ENCODE measurements at places on chromosomes 16 and 17.

DNA sequence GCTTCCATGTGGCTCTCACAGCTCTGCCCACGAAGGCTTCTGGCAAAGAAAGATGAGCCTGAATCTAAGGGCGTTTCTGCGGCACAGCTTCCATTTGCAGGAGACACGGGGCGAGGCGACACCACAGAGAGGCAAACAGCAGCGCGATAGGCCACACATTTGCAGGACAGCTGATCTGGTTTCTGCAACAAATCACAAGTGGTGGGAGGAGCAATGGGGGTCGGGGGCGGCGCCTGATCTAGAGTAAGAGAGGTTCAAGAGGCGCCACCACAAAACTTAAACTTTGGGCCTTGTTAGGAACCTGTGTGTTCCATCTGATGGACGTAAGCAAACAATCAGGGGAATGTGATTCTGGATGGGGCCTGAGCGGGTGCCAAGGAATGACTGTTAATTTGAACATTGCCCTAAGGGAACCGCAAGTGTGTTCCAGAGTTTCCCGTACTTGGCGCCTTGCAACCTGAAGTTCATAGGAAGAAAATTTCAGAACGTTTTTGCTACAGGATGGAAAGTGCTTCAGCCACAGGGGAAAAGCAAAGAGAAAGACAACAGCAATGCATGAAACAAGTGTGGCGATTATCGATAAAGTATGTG lies 18.9 kb upstream of the ENPP7 start:
- DNase-seq = no peak

GRCh38 chr17:45708707-45709290 lies 75.3 kb upstream of the CRHR1 start:
- DNase-seq = no peak

GRCh38 chr17:37294888-37295287 lies 80.9 kb upstream of the C17orf78 start:
- DNase-seq = no peak

GRCh38 chr17:36011201-36011600 lies 6.6 kb downstream of the CCL23 start:
- no peak for DNase-seq

DNA sequence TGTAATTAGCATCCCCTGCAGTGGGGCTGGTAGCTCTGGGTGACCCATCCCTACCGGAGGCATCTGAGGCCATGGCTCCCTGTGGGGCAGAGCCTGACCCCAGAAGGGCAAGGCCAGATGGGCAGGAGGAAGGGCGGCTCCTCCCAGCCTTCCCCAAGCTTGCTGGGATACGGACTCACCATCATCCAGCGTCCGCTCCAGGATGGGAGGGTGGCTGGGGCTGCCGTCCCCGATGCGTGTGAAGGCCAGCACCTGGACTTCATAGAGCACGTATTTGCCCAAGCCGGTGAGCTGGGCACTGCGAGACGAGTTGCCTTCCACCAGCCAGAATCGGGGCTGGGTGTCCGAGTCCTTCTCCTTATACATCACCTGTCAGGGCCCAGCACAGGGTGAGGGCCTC lies 81.6 kb upstream of the CDC42EP4 start:
- DNase-seq = no peak

DNA sequence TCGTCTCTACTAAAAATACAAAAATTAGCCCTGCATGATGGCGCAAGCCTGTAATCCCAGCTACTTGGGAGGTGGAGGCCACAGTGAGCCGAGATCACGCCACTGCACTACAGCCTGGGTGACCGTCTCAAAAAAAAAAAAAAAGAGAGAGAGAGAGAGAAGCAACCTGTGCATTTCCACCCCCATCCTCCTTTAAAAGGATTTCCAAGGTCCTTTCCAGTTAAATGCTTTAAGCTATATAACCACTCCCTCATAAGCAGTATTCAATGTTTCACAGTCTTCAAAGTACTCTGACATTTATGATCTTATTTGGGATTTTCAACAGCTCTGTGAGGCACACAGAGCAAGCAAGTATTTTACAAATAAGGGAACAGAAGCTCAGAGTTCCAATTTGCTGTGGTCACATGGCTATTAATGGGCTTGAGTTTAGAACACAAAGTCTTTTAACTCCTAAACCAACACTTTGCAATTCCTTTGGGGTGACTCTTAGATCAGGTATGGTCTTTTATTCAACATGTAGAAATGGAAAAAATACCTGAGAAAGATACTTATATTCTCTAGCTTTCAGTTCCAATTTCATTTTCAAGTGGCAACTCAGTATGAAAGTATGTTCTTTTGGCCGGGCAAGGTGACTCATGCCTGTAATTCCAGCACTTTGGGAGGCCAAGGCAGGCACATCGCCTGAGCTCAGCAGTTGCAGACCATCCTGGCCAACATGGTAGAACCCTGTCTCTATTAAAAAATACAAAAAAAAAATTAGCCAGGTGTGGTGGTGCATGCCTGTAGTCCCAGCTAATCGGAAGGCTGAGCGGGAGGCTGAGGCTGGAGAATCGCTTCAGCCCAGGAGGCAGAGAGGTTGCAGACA lies 31.3 kb downstream of the SPOP start:
- peak; percentile 12 for DNase-seq

DNA sequence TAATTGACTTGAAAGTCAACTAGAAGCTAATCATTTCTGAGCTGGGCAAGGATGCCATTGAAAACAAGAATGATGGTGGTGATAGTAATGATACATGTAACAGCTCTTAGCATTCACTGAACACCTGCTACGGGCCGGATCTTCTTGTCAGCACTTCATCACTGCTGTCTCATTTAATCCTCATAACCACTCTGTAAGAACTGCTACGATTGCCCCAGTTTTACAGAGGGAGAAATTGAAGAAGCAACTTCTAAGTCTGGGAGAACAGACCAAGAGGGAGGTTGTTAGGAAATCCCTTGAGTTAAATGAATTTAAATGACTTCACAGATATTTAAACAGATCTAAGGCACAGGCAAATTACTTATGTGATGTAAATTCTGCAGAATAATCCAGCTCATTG lies 7.0 kb upstream of the GAN start:
- no peak for DNase-seq

- no peak for DNase-seq
Measured at GRCh38 chr17:77646046-77646430, 312.5 kb upstream of the TNRC6C start.

- DNase-seq = no peak
Measured at GRCh38 chr16:86709902-86710601, 131.7 kb downstream of the FOXL1 start.

GRCh38 chr17:19876529-19877161 lies 8.9 kb upstream of the ULK2 start:
- DNase-seq = no peak

DNA sequence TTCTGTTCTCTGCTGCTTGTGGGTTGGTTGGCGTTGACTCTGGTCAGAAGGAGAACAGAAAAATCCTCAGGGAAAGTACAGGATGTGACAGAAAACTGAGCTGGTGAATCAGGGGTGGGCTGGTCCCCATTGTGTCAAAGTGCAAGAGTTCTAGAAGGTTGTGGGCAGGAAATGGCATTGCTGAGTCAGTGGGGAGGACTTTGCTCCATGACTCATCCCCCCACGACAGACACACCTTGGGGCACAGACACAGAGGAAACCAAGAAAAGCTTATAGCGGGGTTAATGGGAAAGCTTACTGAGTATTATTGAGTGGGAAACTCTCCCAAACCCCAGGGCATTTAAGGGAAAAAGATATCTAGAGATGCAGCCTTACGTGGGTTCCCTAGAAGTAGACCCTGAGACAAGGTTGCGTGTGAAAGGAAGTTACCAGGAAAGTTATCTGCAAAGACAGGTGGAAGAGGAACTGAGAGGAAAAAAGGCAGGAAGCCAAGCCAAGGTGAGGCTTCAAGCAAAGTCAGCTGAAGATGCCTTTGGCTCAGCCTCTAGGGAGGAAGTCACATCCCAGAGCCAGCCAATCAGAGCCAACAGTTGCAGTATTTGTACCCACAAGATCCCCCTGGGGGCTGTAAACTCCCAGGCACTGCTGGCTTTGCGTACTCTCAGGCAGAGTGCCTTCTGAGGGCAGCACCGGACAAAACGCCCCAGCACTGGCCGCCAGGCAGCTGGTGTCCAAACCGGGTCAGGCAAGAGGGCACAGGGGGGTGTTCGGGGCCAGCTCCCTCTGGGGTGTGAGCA lies 86.4 kb downstream of the FOXL1 start:
- no peak for DNase-seq

GRCh38 chr16:80056324-80056723 lies 455.8 kb upstream of the MAF start:
- DNase-seq = no peak

GRCh38 chr17:17041018-17041521 lies 1.2 kb upstream of the MPRIP start:
- no peak for DNase-seq

GRCh38 chr17:64343833-64344637 lies 46.6 kb downstream of the PECAM1 start:
- no peak for DNase-seq

- DNase-seq = no peak
Measured at GRCh38 chr16:47008174-47008573, 34.7 kb upstream of the DNAJA2 start.

DNA sequence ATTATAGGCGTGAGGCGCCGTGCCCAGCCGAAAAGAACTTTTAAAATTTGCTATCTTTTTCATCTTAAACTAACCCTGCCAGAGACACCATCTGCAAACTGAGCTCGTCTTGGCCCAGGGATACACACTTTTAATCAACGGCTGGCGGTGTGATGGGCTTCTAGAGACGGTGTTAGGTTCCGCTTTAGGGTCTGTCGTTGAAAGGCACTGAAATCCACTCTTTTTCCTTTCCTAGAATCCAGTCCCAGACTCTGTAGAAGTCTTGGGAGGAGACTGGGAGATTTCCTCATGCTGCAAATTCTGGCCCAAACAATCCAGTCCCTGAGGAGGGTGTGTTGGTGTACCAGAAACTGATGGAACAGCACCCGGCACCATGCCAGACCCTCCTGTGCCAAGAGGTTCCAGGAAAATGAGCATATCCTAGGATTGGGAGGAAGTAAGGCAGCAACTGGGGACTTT lies 52.0 kb upstream of the TEX2 start:
- DNase-seq = no peak

- no peak for DNase-seq
Measured at GRCh38 chr17:4610656-4611055, 26.3 kb downstream of the SMTNL2 start.

DNA sequence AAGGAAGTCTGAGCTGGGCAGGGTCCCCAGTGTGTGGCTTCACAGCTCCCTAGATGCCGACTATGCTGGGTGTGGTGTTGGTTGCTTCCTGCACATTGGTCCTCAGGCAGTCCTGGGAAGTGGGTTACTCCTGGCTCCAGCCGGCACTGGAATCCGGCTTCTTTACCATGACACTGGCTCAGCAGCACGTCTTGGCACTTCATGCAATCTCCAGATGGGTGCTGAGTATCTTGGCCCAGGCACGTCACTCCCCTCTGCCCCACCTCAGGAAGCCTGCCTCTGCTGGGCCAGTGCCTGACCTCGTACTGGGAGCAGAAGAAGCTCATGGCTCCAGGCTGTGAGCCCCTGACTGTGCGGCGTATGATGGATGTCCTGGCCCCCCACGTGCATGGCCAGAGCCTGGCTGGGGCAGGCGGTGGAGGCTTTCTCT lies 24.5 kb downstream of the FCSK start:
- DNase-seq = no peak

DNA sequence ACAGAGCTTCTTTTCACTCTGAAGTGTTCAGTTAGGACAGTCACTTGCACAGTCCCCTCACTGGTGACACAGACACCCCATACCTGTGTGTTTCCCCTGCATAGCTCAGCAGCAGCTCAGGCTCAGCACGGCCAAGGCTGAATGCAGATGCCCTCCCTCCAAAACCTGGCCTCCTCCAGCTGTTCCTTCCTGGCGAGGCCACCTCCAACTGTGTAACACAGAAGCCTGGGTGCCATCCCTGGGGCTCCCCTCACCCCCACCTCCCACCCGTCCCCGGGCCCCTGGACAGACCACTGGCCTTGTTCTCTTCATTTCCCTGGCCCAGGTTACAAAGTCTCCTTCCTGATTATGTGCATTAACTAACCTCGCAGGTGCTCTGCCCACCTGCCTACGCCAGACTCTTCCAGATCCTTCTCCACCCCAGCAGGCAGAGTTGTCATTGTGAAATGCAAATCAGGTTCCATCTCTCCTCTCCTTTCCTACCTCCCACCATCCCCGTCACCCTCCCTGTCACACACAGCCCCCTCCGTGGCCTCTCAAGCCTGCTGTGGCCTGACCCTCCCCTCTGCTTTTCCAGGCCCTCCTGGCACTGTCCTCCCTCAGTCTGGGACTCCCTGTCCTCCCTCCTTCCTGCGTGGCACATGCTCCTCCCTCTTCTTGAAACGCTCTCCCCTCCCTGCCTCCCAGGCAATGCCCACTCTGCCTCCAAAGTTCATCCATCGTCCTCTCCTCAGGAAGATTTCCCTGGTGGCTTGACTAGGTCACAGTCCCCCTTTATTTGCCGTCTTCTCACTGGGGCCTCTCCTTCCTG lies 26.4 kb downstream of the MLYCD start:
- DNase-seq = no peak

- no peak for DNase-seq
Measured at GRCh38 chr17:7445619-7445968, 733 bp downstream of the CHRNB1 start.

DNA sequence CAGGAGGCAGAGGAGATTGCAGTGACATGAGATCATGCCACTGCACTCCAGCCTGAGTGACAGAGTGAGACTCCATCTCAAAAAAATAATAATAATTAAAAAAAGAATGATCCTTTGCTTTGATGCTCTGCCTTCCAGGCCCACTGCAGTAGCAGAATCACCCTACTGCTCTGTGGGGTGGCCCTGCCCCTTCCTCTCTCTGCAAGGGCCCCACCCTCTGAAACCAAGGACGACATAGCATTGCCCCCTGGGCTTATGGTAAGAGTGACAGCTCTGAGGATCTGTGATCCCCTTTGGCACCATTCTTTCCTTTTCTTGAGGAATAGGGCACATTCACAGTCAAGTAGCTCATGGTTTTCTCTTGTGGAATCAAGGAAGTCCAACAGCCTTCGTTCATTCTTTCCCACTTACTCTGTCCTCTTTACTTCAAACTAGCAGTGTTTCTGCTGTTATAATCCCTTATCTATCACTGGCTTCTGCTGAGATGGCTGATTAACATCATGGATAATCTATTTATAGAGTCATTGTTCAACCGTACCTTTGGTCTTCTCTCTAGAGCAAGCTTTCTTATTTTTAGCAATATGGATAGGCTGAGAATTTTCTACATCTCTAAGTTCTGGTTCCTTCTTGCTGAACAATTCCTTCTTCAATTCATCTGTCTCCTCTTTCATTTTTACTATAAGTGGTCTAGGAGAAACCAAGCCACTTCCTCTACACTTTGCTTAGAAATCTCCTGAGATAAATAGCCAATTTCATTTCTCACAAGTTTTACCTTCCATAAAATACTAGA lies 14.1 kb downstream of the RAD51C start:
- DNase-seq = no peak

DNA sequence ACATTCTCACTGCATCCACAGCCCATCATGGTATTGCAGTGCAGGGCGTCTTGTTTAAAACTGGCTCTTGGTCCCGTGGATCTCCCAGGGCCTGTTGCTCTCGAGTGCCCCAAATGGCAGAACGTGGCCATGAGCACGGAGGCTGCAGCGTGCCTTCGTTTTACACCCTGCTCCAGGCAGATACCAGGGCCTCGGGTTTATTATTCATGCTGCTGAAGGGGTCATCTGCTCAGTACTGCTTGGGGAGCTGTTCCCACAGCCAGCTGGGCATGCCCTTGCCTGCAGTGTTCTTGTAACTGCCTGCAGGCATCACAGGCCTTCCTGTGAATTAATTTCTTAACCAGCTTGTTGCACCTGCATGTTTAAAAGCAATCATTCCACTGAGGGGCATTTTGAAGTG lies 129.7 kb upstream of the CHMP6 start:
- no peak for DNase-seq
